Fibroblast of lung (primary cell): ENCODE measurements at places on chromosomes 13 and 19. TPM values are rescaled to one million over a fixed set of nuclear protein-coding genes. Genes with fewer than 3 reads are reported as not detected.

Gene ZNF433
- 5.1 and 8.9 TPM in 2 replicates for total RNA-seq

Gene FOXA3
- not detected in 2 replicates for total RNA-seq

Gene F2RL3
- under 0.01 TPM in 1 of 2 replicates, not detected in the other for total RNA-seq

Gene NCLN
- 24.4 and 35.8 TPM in 2 replicates for total RNA-seq

Gene ATP8A2
- total RNA-seq, result under 0.01 and 0.26 TPM in 2 replicates

Gene CADM4
- 1.5 and 2.1 TPM in 2 replicates for total RNA-seq

Gene KCNN4
- 0.26 and 0.83 TPM in 2 replicates for total RNA-seq

Gene TNFSF9
- 0.26 and 0.66 TPM in 2 replicates for total RNA-seq

Gene MVB12A
- 28.0 and 34.7 TPM in 2 replicates for total RNA-seq

- no peak for DNase-seq
Measured at GRCh38 chr19:2771786-2772674, 11.0 kb downstream of the SGTA start.

- no peak for DNase-seq
Measured at GRCh38 chr19:1058112-1058511, 8.9 kb upstream of the ARHGAP45 start.

DNA sequence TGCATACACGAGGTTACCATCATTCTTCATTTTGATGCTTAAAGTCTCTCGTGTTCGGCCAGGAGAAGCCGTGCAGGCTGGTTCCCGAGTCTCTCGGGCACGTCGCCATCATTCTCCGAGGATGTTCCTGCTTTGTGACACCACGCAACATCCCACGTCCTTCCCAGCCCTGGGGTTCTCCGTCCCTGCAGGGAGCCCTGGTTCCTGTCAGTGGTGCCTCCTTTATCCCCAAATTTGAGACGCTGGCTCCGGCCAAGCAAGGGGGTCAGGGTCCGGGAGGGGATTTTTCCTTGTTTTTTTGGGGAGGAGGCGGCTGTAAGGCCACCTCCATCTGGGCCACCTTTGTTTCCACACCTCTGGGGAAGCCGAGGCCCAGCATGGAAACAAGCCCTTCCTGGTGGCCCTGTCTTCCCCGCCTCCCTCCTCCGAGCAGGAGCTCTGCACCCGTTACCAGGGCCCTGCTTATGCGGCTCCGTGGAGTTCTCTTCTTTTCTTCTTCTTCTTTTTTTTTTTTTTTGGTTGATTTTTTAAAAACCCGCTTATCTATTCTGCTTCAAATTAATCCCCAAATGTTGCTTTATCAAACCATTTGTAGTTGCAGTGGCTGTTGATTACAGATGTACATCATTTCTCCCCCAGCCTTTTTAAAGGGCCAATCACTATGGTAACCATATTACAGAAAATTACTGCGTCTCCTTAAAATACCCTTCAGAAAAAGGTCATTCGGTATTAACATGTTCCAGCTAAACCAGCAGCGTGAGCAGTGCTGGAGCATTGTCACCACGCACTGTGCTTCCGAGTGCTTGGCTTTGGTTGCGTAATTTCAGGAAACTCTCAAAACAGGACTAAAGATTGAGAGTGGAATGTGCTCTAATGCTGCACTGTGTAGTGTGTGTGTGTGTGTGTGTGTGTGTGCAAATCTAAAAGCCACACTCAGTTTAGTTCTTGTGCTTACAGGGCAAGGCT is 50.4 kb downstream of the TEX29 start:
- DNase-seq, result no peak

- DNase-seq, result peak; percentile 29
Measured at GRCh38 chr19:40599331-40599901, 1.8 kb upstream of the LTBP4 start.

GRCh38 chr13:72221276-72221962 is 354.4 kb upstream of the DACH1 start:
- no peak for DNase-seq

DNA sequence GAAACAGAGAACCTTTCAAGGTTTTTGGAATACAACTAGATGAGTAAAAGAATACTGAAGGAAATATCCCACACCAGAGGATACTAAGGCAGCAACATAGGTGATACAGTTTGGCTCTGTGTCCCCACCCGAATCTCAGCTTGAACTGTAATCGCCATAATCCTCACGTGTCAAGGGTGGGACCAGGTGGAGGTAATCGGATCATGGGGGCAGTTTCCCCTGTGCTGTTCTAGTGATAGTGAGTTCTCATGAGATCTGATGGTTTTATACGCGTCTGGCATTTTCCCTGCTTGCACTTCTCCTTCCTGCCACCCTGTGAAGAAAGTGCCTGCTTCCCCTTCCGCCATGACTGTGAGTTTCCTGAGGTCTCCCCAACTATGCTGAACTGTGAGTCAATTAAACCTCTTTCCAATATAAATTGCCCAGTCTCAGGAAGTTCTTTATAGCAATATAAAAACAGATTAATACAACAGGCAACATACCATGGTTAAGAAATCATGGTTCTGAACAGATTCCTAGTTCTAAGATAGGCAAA is 97.0 kb downstream of the ABCC4 start:
- no peak for DNase-seq

- DNase-seq, result peak; percentile 90
Measured at GRCh38 chr19:48321372-48321621, 4.1 kb upstream of the EMP3 start.

DNA sequence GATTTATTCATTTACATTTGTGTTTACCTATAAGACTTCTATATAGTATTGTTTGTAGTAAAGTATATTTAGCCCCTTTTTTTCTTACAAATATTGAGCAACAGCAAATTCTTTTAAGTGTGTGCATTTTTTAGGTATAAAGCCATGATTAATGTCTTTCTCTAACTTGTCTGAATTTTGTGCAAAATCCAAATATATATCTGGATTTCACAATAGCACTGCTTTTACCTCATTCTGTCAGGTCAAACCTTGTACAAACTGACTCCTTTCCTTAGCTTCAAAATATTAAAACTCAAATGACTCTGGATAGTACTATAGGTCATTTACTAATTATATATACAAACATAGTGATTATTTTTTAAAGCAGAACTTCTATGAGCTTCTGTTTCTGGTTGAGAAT is 563.0 kb upstream of the SPRY2 start:
- peak; percentile 47 for DNase-seq

GRCh38 chr13:60647547-60647946 is 250.5 kb downstream of the TDRD3 start:
- no peak for DNase-seq

DNA sequence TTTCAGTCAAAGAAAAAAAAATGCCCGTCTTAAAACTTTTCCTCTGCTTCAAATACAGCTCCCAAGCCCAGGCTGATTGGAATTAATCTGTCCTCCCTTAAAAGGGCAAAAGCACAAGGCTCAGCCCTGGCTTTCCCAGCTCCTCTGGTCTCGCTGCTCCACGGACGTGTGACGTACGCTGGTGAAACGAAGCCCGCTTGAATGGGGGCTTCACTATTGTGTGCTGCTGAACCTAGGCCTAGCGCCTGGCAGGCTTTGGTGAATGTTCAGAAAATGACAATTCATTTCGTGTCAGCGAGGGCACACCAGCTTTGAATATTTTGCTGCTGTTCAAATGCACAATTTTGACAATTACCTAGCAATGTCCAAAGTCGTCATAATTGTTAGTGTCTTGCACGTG is 615 bp upstream of the ZNF135 start:
- DNase-seq, result no peak

GRCh38 chr13:66805657-66806056 is 424.5 kb downstream of the PCDH9 start:
- peak; percentile 81 for DNase-seq

- DNase-seq, result no peak
Measured at GRCh38 chr13:68047889-68048288, 817.8 kb upstream of the PCDH9 start.
